Activated T-helper 1 cell treated with anti-CD3 and anti-CD28 coated beads, Interleukin-12 subunit alpha, Interleukin-12 subunit beta, Interleukin-2, Interleukin-4 antibody, amounts not matched to agents 30 ng/mL and 10 ng/mL and 1 ng/mL, durations not matched to agents 14 hours and 24 hours and 36 hours (primary cell): ENCODE measurements at places on chromosomes 4 and X.

GRCh38 chr4:154528869-154529268, 21.3 kb downstream of the PLRG1 start:
- DNase-seq, result no peak

DNA sequence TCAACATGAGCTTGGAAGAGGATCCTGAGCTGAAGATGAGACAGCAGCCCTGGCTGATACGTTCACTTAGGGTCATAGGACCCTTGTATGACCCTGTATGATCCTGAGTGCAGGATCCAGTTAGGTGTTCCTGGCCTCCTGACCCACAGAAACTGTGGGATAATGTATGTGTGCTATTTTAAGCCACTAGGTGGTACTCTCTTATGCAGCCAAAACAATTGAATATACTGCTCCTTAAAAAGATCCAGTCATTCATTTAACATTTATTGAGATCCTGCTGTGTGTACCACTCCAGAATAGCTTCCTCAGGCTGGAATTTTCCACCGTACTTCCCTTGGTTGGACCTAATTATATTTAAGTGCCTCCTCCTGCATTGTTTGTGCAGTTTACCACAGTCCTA, 167.1 kb downstream of the AMELX start:
- DNase-seq, result no peak

GRCh38 chr4:18388039-18388438, 366.5 kb upstream of the LCORL start:
- DNase-seq, result no peak

- DNase-seq, result no peak
These were observed 55.4 kb upstream of the PABPC1L2A start for GRCh38 chrX:73134741-73135140.

- no peak for DNase-seq
These were observed 181.3 kb upstream of the KLF3 start for GRCh38 chr4:38482696-38483095.
